ENCODE measurements at places on chromosomes 11 and 22.
A peak's percentile ranks its signal among the peaks of the same experiment; 100 is the strongest.

DNA sequence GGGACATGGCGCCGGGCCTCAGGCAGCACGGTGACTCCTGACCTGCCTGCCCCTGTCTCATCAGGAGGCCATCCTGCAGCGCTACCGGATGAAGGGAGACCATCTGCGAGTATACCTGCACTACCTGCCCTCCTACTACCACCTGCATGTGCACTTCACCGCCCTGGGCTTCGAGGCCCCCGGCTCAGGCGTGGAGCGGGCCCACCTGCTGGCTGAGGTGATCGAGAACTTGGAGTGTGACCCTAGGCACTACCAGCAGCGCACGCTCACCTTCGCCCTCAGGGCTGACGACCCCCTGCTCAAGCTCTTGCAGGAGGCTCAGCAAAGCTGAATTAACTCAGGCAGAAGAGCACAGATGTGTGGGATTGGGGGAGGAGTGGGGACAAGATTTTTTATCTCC lies 10.2 kb upstream of the ST3GAL4 start:
- no peak for DNase-seq

DNA sequence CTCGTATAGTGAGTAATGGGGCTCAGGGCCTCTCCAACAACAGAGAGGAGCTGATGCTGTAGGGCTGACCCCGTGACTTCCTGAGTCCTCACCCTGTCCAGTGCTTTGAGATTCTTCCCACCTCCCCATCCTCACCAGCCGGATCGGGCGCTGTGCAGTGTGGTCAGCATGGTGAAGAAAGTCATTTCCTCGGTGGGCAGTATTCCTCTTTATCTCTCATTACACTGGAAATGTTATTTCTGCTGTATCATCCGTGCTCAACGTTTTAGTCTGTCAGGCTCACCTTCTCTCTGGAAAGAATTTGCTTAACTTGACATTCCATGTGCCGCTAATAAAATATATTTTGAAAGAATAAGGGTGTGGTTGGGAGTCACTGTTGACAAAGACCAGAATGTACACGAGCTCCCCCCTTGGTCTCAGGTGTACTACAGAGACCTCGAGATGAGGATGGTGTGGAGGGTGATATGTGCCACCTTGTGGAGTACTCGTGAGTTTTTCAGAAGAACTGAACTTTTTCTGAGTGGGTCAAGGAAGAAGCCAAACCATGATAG lies 25.7 kb upstream of the SCGB1A1 start:
- DNase-seq = no peak

- no peak for DNase-seq
Observed at GRCh38 chr11:123159183-123159857, 35.7 kb downstream of the CLMP start.

GRCh38 chr11:56842814-56843794 lies 94.6 kb upstream of the OR9G4 start:
- DNase-seq = no peak

DNA sequence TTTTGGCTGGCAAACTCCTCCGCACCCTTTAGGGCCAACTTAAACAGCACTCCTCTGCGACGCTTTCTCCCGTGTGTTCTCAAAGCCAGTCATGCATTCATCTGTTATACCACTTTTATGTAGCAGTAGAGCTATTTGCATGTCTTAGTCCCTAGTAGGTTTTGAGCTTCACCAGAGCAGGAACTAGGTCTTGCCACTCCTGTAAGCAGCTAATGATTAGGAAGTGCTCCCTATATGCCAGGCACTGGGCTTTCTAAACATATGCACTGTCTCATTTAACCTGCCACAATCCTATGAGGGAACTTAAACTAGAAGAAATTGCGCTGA lies 180.8 kb downstream of the DBX1 start:
- DNase-seq = no peak

DNA sequence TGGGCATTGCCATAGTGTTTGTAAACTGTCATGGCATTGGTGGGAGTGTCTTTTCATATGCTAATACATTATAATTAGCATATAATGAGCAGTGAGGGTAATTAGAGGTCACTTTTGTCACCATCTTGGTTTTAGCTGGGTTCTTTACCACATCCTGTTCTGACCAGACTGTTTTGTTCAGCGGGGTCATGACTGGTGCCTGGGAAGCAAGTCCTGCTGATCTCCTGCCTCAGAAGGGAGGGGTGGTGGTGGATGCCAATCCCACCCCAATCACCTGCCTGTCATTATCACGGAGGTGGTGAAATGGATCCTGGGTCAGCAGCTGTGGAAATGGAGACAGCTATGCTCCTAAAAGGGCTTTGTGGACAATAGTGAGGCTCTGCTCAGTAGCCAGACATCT lies 31.2 kb downstream of the IL18 start:
- DNase-seq = no peak

GRCh38 chr11:60367009-60367408 lies 11.3 kb upstream of the MS4A7 start:
- no peak for DNase-seq

DNA sequence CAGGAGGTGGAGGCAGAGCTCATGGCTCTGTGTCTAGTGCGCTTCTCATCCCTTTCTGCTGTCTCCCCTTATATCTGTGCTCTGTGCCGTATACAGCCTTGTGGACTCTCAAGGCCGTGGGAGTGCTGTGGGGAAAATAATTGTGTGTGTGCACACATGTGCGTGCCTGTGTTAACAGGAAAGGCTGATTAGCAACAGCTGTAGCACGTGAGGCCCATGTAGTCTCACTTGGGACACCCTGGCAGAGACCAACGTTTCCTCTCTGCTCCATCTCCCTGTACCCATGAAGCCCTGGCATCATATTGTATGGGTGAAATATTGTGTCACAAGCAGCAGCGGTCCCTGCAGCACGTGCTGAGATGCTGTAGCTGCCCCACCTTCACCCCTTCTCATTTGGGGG lies 109.3 kb downstream of the LRRC32 start:
- DNase-seq = no peak

- no peak for DNase-seq
Observed at GRCh38 chr11:83520849-83521248, 234.7 kb upstream of the CCDC90B start.

DNA sequence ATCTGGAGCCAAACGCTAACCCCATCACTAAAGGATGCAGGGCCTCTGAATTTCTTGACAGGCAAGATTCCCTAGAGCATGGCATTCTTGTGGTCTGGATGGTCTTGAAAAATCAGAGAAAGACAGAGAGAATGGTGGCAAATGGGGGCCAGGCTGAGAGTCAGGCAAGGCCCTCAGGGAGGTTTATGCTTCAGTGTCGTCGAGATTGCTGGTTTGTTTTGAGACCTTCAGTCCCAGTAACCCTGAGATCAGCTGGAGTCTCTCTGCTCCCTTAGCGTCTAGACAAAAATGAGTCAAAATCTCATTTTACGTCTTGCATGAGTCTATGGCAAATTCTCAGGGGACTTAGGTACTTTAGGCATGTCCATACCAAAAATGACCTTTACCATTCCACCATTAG lies 539.3 kb downstream of the SOX6 start:
- no peak for DNase-seq

DNA sequence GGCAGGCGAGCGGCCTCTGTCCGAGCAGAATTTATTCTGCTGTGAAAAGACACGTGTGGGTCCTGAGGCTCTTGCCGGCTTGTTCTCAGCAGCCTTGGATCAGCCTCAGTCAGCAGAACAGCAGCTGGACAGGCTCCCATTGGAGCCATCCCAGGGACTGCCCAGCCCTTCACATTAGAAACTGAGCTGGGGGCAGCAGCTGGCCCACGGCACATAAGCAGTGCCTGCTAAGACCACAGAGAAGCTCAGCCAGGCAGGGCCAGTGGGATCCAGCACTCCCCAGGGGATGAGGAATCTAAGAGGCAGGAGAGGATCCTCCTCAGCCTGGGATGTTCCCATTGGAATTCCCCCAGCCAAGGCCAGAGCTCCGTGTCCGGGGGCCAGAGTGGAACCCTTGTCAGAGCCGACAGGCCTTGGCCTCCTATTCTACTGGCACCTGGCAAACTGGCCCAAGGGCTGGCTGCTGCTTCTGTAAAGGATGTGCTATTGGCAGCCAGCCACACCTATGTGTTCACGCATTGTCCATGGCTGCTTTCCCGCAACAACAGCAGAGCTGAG lies 18.2 kb downstream of the RTN4R start:
- no peak for DNase-seq

- DNase-seq = no peak
Observed at GRCh38 chr11:36258730-36259360, 30.4 kb downstream of the COMMD9 start.

DNA sequence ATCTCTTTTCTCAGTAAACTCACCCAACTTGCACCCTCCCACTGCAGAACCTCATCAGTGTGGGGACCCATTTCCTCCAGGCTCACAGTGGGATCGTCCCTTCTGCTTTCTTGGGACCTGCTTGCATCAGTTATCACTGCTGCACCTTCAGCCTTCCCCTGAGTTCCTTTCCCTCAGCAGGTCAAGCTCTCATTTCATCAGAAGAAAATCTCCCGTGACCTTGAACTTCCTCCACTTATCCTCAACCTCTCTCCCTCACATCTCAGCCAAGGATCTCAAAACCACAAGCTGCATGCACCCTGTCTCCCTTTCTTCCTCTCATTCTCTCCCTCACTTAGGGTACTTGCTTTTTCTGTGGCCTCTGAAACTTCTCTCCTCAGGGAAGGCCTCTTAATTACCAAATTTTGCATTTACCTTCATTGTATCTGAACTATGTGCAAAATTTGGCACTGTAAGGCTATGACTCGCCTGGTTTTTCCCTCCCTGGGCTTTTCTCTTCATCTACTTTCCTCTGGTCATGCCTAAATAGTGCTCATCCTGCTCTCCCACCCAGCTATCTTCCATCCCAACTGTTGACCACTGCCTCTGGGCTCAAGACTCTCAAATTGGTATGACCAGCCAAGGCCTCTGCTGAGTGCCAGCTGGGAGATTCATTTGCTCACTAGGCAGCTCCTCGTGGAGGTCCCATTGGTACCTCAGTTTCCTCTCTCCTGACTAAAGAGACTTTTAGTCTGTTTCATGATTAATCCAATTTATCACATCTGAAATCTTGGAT lies 2.7 kb upstream of the RCE1 start:
- DNase-seq = no peak

GRCh38 chr11:130121445-130121978 lies 38.1 kb upstream of the ST14 start:
- DNase-seq = no peak

GRCh38 chr11:99199341-99199740 lies 178.6 kb downstream of the CNTN5 start:
- DNase-seq = no peak

DNA sequence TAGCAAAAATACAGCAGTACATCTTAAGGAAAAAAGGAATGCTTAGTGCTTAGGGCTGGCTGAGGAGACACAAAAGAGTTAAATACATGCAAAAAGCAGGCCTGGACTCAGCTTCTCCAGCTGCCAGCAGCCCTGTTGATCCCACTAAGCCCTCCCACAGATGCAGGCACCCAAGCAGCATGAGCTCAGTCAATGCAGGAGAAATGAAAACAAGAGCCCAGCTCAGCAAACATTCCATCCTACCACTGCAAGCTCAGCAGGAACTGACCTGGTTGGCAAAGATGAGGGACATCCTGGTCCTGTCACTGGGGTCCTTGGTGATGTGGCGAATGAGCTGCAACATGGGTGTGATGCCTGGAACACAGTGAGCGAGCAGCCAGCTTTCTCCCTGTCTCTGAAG lies 5.8 kb downstream of the CYB5R2 start:
- no peak for DNase-seq

DNA sequence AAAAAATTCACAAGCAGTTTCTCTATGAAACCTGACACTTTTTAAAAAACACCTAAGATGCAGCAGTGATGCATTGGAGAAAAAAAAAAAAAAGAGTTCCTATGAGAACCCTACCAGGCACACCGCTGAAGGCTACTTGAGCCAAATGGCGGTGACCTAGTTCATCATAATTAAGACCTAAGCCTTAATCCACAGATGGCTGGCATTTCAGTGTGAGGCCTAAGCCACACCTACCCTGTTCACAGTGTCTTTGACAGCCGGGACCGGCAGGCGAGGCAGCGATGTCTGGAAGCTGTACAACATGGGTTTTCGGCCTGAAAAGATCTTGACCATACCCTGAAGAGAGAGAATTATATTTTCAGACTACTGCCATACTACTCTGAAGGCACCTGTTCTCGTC lies 38.0 kb downstream of the CPT1A start:
- no peak for DNase-seq

GRCh38 chr11:33530815-33531214 lies 169.8 kb downstream of the C11orf91 start:
- DNase-seq = peak; percentile 41

GRCh38 chr22:42268852-42269410 lies 1.5 kb downstream of the TCF20 start:
- no peak for DNase-seq

DNA sequence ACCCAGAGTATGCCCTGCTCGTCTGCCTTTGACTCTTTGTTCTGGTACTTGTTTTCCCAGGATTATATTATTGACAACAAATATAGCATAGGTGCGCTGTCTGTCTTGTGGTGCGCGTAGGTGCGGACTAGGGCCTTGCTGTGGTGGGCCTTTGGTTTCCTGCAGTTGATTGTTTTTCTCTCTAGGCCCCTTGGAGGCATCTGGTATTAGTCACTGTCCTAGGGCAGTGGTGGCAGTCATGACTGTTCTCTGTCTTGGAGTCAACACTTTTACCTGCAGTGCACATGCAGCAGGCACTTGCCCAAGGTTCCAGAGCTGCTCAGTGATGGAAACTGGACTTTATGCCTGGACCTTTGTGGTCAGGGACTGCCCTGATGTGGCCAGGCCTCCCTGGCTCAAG lies 18.6 kb downstream of the PPP6R2 start:
- no peak for DNase-seq

DNA sequence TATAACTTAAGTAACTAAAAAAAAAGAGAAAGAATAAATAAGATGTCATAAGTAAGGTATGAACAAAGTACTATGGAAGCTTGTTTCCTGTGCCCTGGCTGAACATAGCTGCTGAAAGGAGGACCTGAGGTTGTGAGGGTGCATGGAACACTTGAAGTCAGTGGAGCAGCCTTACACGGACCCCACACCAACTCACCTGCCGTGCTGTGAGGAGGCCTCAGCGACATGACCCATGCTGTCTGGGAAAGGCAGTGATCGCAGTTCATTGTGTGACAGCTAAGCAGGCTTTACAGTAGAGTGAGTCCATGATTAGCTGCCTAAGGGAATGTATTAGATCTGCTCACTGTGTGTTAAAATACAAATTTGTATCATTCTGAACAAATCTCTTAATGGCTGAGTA lies 17.6 kb downstream of the RASSF10 start:
- DNase-seq = no peak

GRCh38 chr22:23107487-23108248 lies 34.1 kb downstream of the RSPH14 start:
- DNase-seq = no peak

DNA sequence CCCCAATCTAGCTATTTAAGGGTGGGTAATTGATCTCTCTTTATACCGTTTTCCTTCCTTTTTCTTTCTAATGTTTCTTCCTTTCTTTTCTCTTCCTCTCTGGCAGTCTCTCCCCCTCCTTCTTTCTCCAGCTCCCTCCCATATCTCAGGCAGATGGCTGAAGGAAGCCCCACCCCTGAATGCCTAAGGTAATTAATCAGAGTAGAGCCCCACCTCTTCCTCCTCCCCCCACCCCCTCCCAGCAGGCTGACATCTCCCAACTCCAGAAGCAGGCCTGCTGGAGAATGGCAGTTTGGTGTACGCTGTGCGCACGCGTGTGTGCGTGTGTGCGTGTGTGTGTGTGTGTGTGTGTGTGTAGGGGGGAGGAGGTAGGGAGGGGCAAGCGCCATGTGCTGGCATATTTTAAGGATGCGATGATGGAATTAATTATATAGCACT lies 122.6 kb downstream of the APOL5 start:
- DNase-seq = peak; percentile 82

GRCh38 chr11:35292279-35292678 lies 127.1 kb downstream of the SLC1A2 start:
- no peak for DNase-seq

GRCh38 chr11:119099711-119100110 lies 1.9 kb downstream of the DPAGT1 start:
- DNase-seq = no peak

Data from BJ (cell line).